ENCODE measurements at places on chromosomes 6 and 20.

GRCh38 chr20:42652266-42652665 is 537.4 kb downstream of the PTPRT start:
- DNase-seq: no peak

DNA sequence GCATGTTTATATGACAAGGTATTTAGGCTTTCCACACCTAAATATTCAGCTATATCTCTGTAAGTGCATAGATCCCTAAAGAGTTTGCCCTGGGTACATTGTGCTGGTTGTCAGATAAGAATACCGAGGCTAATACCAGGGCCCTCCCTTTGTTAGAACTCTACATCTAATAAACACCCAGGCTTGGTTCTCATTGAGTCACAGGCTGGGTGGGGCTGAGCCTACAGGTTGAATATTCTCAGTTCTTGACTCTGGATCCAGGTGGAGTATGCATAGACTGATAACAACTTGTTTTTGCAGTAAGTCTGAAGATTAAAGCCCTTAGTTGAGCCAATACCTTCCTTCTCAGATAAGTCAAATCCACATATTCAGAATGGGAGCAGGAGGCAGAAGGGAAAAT is 312.2 kb upstream of the FLRT3 start:
- no peak for DNase-seq

GRCh38 chr6:3214898-3215297 is 12.6 kb downstream of the TUBB2B start:
- no peak for DNase-seq

- no peak for DNase-seq
These were observed 34.1 kb downstream of the TNFRSF21 start for GRCh38 chr6:47275640-47276039.

- DNase-seq: no peak
These were observed 471.3 kb upstream of the AGPAT4 start for GRCh38 chr6:161745128-161745527.

DNA sequence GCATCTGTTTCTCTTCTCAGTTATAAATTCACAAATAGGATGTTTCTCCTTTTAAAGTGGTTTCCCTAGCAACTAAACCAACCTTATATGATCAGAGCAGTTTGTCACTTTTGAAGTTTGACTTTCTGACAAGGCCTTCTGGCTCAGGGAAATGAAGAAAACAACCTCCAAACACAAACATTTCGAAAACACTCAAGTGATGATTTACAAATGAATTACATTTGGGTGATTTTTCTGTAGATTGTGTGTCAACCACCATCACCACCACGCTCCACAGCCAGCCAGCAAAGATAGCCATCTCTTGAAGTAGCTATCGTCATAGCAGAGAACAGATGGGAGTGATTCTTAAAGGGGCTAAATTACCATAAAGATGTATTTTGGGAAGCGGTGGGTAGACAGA is 16.5 kb upstream of the MLIP start:
- no peak for DNase-seq

DNA sequence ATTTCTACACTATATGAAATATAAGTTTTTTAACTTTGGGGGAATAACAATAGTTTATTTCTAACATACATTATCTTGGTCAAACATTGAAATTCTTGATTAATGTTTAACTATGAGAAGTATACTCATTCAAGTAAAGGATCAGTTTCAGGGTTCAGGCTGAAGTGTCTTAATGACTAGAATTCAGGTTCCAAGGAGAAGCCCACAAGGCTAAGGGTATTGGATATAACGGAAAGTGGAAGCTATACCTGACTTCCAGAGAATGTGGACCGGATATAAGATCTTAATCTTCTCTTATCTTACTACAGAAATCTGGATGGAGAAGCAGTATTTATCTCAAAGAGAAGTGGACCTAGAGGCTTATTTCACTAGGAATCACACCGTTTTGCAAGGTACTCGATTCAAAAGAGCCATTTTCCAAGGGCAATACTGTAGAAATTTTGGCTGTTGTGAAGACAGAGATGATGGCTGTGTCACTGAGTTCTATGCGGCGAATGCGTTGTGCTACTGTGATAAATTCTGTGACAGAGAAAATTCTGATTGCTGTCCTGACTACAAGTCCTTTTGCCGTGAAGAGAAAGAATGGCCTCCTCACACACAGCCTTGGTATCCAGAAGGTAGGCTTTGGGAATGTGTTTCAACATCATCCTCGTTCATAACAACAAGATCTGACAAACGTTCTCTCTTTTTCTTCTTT is at the start of gene TINAG:
TSS of gene TINAG (plus strand) at position 153 of the 697 bp plus-strand sequence. CDS start at position 263, 110 bp downstream.
- DNase-seq: no peak

GRCh38 chr6:9610620-9611415 is 804.1 kb downstream of the TFAP2A start:
- no peak for DNase-seq

GRCh38 chr6:2103765-2104523 is 141.5 kb downstream of the GMDS start:
- no peak for DNase-seq

GRCh38 chr20:32685541-32686529 is 12.1 kb upstream of the C20orf203 start:
- DNase-seq: no peak

DNA sequence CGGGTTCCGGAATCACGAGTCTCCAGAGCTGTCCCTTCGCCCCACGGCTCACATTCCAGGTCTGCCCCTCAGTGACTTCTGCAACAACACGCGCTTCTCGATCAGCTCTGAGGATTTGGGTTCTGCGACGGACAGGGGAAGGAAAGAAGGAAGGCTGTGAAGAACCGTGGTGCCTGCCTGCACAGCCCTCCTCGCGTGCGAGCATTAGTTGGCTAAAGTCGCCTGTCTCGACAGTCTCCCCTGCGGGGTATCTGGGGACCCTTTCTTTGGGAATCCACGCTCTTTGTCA is 23.1 kb downstream of the VPS52 start:
- DNase-seq: peak; percentile 7

DNA sequence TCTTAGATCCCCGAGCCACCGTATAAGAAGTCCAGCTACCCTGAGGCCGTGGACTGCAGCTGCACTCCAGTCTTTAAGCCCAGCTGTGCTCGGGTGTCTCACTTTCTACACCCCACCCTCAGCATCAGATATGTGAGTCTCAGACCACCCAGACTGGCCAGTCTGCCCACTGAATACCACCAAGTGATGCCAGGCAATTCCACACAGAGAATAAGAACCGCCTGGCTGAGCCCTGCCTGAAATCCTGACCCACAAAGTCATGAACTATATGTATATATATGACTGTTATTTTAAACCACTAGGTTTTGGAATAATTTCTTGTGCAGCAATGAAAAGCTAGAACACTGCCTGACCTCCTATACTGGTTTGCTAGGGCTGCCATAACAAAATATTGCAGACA is 106.7 kb downstream of the FOXF2 start:
- no peak for DNase-seq

- no peak for DNase-seq
These were observed 436.7 kb downstream of the MEI4 start for GRCh38 chr6:78089531-78089930.

DNA sequence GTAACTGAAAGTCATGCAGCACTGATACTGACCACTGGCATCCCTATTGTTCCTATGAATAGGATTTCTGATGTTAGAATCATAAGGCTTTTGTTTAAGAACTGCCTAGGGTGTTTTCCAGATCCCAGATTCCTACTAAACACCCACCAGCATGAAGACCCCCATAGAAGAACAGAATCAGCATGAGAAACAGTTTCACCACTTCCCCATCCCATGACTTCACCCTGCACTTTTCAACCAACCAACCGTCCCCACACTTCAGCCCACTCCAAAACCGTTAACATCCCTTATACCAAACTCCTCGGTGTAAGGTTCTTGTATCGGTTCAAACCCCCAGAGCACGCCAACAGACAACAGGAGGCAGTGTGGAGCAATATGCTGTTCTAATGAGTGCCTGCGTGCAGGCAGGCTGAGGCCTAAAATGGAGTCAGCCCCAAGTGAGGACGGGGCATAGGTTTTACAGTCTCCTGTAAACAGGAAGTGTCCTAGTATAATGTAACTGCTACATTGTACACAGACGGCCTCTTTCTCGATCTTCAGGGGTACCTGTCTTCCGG is 11.4 kb upstream of the SSTR4 start:
- no peak for DNase-seq

DNA sequence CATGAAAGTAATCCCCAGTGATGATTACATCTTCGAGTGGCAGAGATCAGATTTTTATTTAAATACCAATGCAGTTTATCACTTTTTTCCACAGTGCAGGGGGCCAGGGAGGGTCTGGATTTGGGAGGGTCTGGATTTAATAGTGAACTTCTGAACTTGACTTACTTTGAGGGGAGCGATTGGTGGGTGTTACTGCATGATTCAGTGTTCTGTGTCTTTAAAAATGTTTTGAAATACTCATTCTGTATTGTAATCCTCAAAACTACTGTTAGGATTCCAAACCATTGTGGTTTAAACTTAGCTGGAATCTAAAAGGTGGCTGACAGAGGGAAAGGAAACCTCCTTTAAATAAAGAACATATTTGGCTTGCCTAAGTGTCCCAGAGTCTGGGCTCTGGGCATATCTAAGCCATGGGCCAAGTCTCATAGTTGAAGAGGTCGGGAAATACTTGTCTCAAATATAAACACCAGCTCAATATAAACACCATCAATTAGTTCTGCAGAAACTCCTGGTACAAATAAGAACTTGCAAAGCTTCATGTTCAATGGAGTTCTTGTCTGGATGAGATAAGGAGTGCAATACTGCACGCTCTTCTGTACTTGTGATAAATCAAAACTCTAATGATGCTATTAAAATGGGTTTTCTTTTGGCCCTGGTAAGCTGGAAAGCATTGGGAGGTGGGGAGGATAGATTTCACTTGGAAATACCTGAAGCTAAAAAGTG is 14.4 kb downstream of the JARID2 start:
- DNase-seq: no peak

Measured in activated T-helper 1 cell treated with Interleukin-2 at 50 U/mL for 16 hours (primary cell).